Hematopoietic multipotent progenitor cell treated with erythropoietin and hydrocortisone succinate and interleukin-3 and kit ligand, for 17 days (in vitro differentiated cells): ENCODE measurements at places on chromosomes 4 and X.

DNA sequence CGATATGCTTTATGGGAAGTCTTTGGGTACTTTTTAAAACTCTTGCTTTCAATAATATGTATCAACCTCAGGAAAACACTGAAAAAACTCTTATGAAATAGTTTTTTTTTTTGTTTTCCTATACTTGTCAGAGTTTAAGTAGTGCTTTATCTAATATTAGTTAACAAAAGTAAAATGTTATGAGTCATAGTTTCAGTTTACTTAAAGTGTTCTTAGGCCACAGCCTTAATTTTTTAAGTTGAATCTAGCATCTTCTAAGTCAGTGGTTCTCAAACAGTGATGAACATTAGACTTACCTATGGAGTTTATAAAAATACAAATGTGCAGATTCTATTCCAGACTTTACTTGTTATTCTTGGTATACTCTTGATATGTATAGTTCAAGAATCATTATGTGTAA lies 26.3 kb upstream of the ADGRL3 start:
- no peak for DNase-seq

DNA sequence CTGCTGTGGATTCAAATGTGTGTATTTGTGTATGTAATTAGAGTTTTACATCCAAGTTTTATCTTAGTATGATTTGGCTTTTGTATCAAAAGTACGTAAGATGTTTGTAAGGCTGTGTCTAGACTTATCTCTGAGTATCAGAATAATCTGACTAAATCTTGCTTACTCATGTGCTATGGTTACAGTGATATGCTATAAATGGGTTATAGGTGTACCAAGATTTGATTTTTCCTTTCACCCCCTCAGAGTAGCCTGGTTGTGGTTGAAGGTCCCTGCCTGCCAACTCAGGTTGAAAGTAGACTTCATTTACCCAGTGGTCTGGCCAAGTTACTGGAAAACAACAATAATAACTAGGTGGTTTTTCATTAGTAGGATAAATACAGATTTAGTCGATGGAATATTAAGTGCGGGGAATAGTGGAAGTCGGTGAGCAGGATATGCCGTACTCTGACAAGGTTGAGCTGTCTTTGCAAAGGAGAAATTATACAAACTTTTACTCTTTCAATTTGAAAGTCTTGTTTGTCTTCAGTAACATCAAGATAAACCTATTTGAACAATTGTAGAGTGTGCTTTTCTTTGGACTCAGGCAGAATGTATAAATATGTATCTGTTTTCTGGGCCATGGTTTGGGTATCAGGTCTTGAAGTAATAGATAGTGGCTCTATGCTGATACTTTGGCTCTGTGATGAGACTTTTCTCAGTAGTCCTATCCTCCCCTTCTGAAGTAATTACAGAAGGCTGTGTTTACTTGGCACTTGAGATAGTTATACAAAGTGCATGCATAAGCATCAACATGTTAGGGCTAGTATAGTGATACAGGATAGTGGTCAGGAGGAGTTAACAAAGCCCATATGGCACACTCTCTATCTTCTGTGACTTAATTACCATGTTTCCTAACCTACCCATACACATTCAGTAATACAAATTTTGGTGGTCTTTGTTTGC lies 23.7 kb downstream of the BMP2K start:
- DNase-seq = peak; percentile 51

DNA sequence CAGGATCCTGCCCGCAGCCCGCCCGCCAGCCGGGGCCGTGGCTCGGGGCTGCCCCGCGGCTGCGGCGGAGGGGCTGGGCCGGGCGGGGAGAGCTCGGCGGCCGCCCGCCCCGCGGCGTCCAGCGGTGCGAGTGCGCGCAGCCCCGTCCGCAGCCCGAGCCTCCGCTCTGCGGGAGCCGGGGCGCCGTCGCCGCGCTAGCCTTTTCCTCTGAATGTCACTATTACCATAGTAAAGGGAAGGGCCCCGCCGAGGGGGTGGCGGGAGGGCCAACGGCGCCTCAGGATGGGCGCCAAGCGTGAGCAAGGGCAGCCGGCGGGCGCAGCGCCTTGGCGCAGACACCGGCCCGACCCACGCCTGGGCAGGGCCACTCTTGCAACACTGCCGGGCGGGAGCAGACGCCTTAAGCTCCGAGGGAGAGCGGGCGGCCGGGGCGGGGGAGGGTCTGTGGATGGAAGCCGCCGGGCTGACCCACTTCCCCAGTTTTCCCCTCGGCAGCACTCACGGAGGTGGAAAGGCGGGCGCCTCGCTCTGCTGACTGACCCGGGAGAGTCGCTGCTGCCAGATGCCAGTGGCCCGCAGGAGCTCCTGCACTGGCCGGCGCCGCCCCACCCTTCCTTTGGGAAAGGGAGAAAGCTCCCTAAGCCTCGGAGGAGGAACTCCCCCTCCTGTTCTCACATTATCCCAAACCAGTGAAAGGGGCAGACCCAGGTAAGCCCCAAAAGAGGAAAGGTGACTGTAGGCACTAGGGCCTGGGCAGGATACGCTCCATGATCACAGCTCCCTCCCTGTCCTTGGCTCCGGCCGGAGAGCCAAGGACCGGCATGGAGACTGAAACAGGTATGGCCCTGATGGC lies 329.4 kb downstream of the HNRNPD start:
- no peak for DNase-seq

DNA sequence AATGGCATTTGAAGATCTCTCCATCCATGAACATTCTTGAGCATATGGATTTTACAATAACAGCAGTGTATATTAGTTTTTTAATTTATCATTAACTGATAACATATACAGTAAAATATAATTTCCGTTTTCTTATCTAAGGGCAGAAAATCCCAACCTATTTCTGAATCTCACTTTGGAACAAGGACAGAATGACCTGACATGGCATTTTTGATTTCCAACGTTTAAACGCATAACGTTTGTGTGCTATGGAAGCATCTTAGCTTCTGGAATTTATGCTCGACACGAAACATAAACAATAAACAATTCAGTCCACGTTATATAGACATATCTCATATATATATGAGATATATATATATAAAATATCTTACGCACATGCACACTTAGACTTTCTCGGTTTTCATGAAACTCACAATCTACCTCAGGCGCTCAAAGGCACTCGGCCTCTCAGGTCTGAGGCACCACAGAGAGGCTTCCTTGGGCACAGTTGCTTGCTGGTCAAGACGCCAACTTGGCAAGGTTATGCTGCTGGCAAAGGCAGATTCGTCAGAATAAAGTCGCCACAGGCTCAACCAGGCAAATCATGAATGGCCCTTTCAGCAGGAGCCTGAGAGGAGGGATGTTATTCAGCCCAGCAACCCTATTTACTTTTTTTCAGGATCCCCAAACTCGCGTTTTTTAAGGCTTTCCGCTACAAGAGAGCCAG lies 1.0 kb upstream of the UGT8 start:
- no peak for DNase-seq

DNA sequence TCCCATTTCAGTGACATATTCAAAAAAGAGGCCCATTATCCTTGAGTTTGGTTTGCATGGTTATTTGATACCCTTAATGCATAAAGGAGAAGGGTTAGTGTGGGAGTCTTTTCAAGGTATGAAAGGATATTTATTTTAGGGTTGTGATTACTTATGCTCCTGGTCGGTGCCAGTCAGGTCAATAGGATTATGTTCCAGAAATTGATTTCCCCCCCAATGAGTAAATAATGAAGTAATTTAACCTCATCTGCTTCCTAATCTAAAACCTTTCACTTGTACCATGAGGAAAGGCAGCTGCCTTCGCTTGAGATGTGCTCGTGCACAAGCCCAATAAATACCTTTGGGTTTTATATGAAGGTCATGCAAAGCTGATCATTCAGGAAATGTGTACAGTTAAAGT lies 55.0 kb upstream of the NR0B1 start:
- DNase-seq = no peak

DNA sequence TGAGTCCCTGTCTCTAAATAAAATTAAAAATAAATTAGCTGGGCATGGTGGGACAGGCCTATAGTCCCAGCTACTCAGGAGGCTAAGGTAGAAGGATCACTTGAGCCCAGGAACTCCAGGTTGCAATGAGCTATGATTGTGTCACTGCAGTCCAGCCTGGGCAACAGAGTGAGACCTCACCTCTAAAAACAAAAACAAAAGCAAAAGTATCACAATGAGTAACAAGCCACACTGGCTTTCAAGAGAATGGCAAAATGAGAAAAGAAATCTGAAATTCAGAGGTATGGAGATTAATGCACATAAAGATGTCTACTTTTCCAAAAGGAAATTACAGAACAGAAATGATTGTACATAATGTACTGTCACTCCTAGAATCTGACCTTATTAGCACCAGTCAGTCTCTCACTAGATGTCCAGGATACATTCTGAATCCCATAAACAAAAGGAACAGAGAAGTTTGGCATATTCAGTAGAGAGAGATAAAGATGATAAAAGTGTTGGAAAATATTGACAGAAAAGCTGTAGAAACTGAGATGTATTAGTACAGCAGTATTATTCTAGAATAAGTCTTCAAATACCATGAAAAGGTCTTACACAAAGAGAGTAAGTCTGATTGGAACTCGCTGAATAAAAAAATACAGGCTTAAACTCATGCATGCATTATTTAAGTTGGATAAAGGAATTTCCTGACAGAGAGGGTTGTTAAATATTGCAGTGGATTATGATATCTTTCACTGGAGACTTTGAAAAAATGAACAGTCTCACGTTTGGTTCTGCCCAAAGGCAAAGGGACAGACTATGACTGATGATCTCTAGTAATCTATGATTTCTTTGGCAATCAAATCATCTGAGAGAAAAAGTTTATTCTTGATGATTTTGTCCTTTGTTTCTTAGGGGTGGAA lies 102.5 kb downstream of the SH3RF1 start:
- no peak for DNase-seq

DNA sequence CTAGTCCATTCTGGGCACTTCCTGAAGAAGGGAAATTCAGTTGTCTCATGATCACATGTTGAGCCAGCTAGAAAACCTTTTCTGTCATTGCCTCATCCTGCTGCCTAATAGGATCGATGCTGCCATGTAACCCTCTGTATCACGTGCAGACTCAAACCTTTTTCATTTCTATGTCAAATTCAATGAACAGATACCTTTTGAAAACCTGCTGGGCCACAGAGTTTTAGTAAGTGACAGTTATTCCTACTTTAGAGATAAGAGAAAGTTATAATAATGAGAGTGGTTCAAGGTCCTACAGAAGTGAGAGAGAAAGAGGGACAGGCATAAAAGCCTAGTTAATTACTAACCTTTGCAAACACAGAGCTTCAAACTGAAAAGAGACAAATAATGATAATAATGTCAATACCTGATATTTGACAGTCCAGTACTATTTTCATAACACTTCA lies 46.0 kb downstream of the MAOA start:
- DNase-seq = no peak

DNA sequence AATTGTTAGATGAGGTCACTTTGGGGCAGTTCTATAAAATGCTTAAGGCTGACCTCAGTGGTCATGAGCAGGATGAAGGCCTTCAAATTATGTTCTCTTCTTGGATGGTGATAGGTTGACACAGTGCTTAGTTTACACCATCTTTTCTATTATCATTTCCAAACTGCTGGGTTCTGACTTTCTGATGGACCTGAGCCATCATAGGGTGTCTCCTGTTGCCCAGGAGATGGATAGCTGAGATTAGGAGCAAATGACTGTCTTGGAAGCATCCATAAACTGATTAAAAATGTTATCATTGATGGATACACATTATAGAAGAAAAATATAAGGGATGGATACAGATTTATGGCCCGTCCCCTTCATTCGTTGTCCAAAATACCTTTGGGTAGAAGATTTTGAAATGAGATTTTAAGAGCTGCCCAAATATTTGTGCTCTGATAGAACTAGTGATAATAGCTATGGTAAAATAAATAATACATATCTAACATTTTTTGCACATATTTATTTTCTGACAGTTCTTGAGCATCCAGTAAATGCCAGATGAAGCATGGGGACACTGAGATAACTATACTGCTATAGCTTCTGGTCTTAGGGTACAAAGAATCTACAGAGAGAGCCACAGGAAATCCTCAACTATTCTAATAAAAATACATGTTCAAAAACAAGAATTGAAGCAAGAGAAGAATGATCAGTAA lies 839.4 kb upstream of the LCORL start:
- no peak for DNase-seq

DNA sequence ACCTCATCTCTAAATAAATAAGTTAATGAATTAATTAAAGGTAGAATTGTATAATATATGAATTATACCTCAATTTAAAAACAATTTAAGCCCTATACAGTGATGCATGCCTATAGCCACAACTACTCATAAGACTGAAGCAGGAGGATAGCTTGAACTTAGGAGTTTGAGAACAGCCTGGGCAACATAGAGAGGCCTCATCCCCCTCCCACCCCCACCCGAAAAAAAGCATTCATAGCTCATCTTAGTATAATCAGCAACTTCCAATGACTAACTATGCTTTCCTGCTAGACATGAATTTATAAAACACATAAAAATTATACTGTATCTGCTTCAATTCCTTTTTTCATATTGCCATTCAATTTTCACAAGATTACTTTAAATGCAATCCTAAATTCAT lies 1.6 kb downstream of the LRBA start:
- DNase-seq = no peak

- DNase-seq = no peak
Measured at GRCh38 chr4:10973686-10974085, 289.1 kb upstream of the CLNK start.

DNA sequence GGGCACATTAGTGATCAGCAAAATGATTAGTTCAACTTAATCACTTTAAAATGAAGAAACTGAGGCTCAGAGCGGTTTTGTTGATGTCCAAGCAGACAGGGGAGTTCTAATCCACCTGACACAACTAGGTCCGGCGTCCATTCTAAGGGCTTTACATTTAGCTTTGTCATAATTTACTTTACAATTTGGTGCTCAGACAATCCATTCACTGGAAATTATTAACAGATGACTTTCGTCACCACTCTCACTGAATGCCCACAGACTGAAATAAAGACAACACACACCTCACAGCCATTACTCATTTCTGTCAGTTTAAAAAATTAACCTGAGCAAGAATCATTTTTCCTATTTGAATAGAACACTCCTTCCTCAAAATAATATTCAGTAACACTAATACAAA lies 10.8 kb downstream of the NR3C2 start:
- DNase-seq = no peak

DNA sequence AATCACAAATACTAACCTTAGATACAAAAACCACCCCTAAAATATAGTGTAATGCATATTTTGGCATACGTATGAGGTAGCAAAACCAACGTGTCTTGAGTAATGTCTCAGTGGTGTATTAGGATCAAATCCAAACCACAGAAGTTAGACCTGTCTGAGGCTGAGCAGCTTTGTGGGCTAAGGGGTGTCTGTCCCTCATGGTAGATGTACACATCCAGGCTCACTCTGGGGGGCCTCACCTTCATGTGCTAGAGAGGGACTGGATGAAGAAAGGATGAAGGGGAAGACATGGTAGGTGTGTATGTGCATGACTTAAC lies 188.0 kb upstream of the TBC1D9 start:
- no peak for DNase-seq

GRCh38 chr4:173380987-173381386 lies 10.2 kb downstream of the SAP30 start:
- DNase-seq = no peak
